ENCODE measurements at places on chromosomes 4 and X. TPM values are rescaled to one million over a fixed set of nuclear protein-coding genes. Genes with fewer than 3 reads are reported as not detected.

DNA sequence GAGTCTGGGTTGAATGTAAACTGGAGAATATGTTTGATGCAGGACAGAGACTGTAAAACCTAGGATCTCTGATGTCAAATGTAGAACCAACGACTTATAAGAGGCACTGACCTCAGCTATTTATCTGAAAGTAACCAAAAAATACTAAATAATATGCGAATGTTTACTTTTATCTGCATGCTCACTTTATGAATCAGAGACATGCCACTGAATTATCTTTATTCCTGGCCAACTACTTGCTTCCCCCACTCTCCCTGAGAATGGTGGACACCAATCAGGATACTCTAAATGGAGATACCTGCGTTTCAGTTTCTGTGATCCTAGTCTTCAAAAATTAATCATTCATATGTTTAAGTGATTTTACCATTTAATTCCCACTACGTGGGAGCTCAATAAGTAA lies 1038.4 kb upstream of the PABPC4L start:
- DNase-seq, result no peak
- H3K36me3 ChIP-seq, result no peaks in the 10 kb centered on the region
- H3K27ac ChIP-seq, result no peak overlapping the region
- H3K27me3 ChIP-seq, result no peaks in the 10 kb centered on the region
- H3K4me3 ChIP-seq, result no peak overlapping the region

Gene IGSF1
- not detected for total RNA-seq

GRCh38 chr4:183256756-183257385 lies 63.2 kb downstream of the CLDN22 start:
- H3K4me3 ChIP-seq, result no peak overlapping the region
- H3K36me3 ChIP-seq, result no peaks in the 10 kb centered on the region
- no peaks in the 10 kb centered on the region for H3K27me3 ChIP-seq
- no peaks in the 10 kb centered on the region for H3K4me1 ChIP-seq
- no peak overlapping the region for H3K27ac ChIP-seq

- peaks cover 3% of the 10 kb centered on the region for H3K4me1 ChIP-seq
- H3K4me3 ChIP-seq, result no peak overlapping the region
- DNase-seq, result no peak
- H3K36me3 ChIP-seq, result peaks cover 9% of the 10 kb centered on the region
These were observed 35.9 kb downstream of the NAP1L5 start for GRCh38 chr4:88661739-88662138.

DNA sequence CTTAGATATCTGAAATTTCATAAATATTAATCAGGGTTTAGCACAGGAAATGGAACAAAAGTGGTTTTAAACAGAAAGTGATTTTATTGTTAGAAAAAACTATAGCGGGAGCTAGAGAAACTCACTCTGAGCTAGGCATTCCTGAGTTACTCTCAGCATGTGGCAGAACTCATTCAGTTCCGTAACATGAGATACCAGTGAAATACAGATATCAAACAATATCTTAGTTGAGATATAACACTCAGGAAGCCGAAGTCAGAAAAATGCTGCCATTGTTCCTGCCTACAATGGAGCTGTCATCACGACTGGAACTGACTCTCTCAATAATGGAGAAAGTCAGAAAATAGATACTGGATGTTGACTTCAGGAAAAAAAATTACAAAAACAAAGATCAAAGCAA lies 1428.7 kb downstream of the PCDH18 start:
- no peak for DNase-seq
- H3K27ac ChIP-seq, result no peak overlapping the region
- H3K36me3 ChIP-seq, result no peaks in the 10 kb centered on the region
- H3K4me1 ChIP-seq, result no peaks in the 10 kb centered on the region

DNA sequence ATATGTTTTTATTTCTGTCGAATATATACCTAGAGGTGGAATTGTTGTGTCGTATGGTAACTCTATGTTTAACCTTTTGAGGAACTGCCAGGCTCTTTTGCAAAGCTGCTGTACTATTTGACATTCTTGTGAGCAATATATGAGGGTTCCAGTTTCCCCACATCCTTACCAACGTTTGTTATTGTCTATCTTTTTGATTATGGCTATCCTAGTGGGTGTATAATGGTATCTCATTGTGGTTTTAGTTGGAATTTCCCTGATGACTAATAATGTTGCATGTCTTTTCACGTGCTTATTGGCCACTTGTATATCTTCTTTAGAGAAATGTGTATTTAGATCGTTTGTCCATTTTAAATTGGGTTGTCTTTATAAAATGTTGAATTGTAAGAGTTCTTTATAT lies 24.5 kb downstream of the REPS2 start:
- peaks cover 7% of the 10 kb centered on the region for H3K4me1 ChIP-seq
- no peak overlapping the region for H3K4me3 ChIP-seq
- no peak overlapping the region for H3K27ac ChIP-seq
- H3K27me3 ChIP-seq, result peaks cover 11% of the 10 kb centered on the region

Gene POU3F4
- total RNA-seq, result not detected

- DNase-seq, result no peak
- H3K36me3 ChIP-seq, result no peaks in the 10 kb centered on the region
- H3K27me3 ChIP-seq, result no peaks in the 10 kb centered on the region
- H3K4me3 ChIP-seq, result no peak overlapping the region
- H3K27ac ChIP-seq, result no peak overlapping the region
These were observed 63.5 kb upstream of the PJA1 start for GRCh38 chrX:69228732-69229131.

Gene TRIM2
- 0.63 TPM for total RNA-seq

GRCh38 chr4:2934077-2934812 lies 29.0 kb downstream of the NOP14 start:
- H3K4me3 ChIP-seq, result peak overlapping the region; percentile 87
- peaks cover 58% of the 10 kb centered on the region for H3K36me3 ChIP-seq
- peaks cover 45% of the 10 kb centered on the region for H3K4me1 ChIP-seq
- no peaks in the 10 kb centered on the region for H3K27me3 ChIP-seq

- H3K36me3 ChIP-seq, result no peaks in the 10 kb centered on the region
- no peak overlapping the region for H3K27ac ChIP-seq
- H3K4me1 ChIP-seq, result peaks cover 9% of the 10 kb centered on the region
- H3K27me3 ChIP-seq, result peaks cover 16% of the 10 kb centered on the region
- no peak for DNase-seq
These were observed 18.7 kb downstream of the NDNF start for GRCh38 chr4:121053601-121054143.

DNA sequence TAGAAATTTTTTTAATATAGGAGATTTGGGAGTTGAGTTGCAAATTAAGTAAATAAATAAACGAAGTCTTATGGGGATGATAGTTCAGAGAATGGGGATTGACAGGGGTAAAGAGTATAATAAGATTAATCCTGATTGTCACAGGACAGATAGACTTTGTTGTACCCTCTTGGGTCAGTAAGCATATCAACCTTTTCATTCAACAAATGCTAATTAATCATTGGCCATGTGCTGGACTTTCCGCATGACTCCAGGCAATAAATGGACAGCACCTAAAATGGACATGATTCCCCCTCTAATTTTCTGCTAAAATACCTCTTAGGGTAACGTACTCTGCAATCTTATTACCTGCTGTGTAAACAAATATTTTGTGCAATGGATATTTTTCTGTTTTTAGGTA lies 1331.1 kb upstream of the ADGRL3 start:
- no peaks in the 10 kb centered on the region for H3K27me3 ChIP-seq
- no peaks in the 10 kb centered on the region for H3K36me3 ChIP-seq
- DNase-seq, result no peak
- no peaks in the 10 kb centered on the region for H3K4me1 ChIP-seq
- no peak overlapping the region for H3K4me3 ChIP-seq
- no peak overlapping the region for H3K27ac ChIP-seq

Gene TLR6
- total RNA-seq, result 2.0 TPM

GRCh38 chr4:80305466-80305865 lies 30.1 kb upstream of the CFAP299 start:
- no peak overlapping the region for H3K4me3 ChIP-seq
- H3K4me1 ChIP-seq, result no peaks in the 10 kb centered on the region
- no peak overlapping the region for H3K27ac ChIP-seq
- peaks cover 19% of the 10 kb centered on the region for H3K27me3 ChIP-seq
- no peak for DNase-seq

Gene IRS4
- not detected for total RNA-seq

GRCh38 chr4:168717847-168718246 lies 221.0 kb downstream of the PALLD start:
- H3K36me3 ChIP-seq, result no peaks in the 10 kb centered on the region
- no peak overlapping the region for H3K4me3 ChIP-seq
- peaks cover 6% of the 10 kb centered on the region for H3K4me1 ChIP-seq
- H3K27me3 ChIP-seq, result peaks cover 6% of the 10 kb centered on the region
- H3K27ac ChIP-seq, result no peak overlapping the region
- no peak for DNase-seq

Gene GPR82
- 0.11 TPM for total RNA-seq

GRCh38 chr4:125016892-125017299 lies 297.9 kb upstream of the FAT4 start:
- no peak for DNase-seq
- H3K4me3 ChIP-seq, result no peak overlapping the region
- H3K36me3 ChIP-seq, result no peaks in the 10 kb centered on the region
- H3K4me1 ChIP-seq, result no peaks in the 10 kb centered on the region
- H3K27ac ChIP-seq, result no peak overlapping the region

DNA sequence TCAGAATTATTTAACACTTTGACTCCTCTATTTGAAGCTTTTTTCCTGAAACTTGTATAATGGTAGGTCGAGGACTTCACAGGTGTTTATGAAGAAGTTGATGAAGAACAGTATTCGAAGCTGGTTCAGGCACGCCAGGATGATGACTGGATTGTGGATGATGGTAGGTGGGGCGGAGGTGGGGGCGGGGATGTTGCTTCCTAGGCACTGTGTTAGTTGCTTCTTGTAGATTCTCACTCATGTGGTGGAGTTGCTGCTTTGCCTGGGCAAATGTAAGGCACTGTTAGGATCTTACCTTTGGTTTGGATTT lies 9.4 kb downstream of the POLA1 start:
- peaks cover 9% of the 10 kb centered on the region for H3K4me1 ChIP-seq
- H3K27me3 ChIP-seq, result no peaks in the 10 kb centered on the region
- H3K36me3 ChIP-seq, result peaks cover 46% of the 10 kb centered on the region
- DNase-seq, result no peak
- H3K4me3 ChIP-seq, result no peak overlapping the region
- no peak overlapping the region for H3K27ac ChIP-seq

GRCh38 chrX:18203631-18204030 lies 17.1 kb downstream of the BEND2 start:
- no peaks in the 10 kb centered on the region for H3K4me1 ChIP-seq
- no peaks in the 10 kb centered on the region for H3K27me3 ChIP-seq
- DNase-seq, result no peak
- no peak overlapping the region for H3K27ac ChIP-seq

Gene NSG1
- total RNA-seq, result 6.6 TPM

- DNase-seq, result no peak
- no peaks in the 10 kb centered on the region for H3K4me1 ChIP-seq
- no peaks in the 10 kb centered on the region for H3K36me3 ChIP-seq
- H3K27ac ChIP-seq, result no peak overlapping the region
These were observed 209.1 kb upstream of the JADE1 start for GRCh38 chr4:128600410-128600809.

GRCh38 chr4:100075056-100075455 lies 115.2 kb downstream of the DDIT4L start:
- no peak for DNase-seq
- peaks cover 13% of the 10 kb centered on the region for H3K4me1 ChIP-seq
- peaks cover 16% of the 10 kb centered on the region for H3K27me3 ChIP-seq
- no peak overlapping the region for H3K27ac ChIP-seq

- DNase-seq, result no peak
- H3K4me1 ChIP-seq, result peaks cover 12% of the 10 kb centered on the region
- H3K4me3 ChIP-seq, result no peak overlapping the region
- H3K27me3 ChIP-seq, result peaks cover 9% of the 10 kb centered on the region
These were observed 77.9 kb downstream of the EGF start for GRCh38 chr4:109990261-109991257.

GRCh38 chr4:106607558-106607957 lies 239.0 kb upstream of the GIMD1 start:
- H3K27ac ChIP-seq, result no peak overlapping the region
- H3K36me3 ChIP-seq, result no peaks in the 10 kb centered on the region
- DNase-seq, result no peak
- no peaks in the 10 kb centered on the region for H3K4me1 ChIP-seq
- no peak overlapping the region for H3K4me3 ChIP-seq

DNA sequence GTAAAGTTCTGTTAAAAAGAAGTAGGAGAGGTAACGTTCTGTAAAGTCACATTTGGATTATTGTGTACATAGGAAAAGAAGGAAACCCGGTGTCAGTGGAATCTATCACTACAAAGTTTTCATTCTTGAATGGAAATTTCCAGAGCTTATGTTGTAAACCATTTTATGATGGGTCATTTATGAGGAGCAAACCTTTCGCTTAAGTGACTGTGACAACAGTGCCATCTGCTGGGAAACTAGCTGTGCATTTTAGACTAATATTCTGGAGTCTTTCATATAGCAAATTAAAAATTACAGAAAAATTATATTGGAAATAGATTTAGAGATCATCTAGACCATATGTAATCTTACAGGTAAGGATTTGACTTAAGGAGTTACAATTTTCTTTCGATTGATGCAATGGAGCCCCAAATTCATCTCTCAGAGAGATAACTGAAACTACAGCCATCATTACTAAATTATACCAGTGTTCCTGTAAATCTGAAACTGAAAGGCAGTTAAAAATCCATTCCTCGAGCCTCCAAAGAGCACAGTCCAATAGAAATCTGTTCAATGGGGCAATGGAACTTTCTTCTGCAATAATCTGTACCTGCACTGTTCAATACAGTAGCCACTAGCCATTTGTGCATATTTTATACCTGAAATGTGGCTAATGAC lies 26.9 kb downstream of the ASB9 start:
- no peaks in the 10 kb centered on the region for H3K27me3 ChIP-seq
- no peak overlapping the region for H3K4me3 ChIP-seq
- peak; percentile 64 for DNase-seq
- H3K27ac ChIP-seq, result no peak overlapping the region

GRCh38 chrX:16208601-16209000 lies 41.3 kb downstream of the MAGEB17 start:
- H3K27ac ChIP-seq, result no peak overlapping the region
- no peaks in the 10 kb centered on the region for H3K36me3 ChIP-seq
- no peak overlapping the region for H3K4me3 ChIP-seq
- no peak for DNase-seq
- H3K4me1 ChIP-seq, result no peaks in the 10 kb centered on the region
- no peaks in the 10 kb centered on the region for H3K27me3 ChIP-seq

- H3K27ac ChIP-seq, result no peak overlapping the region
- no peaks in the 10 kb centered on the region for H3K4me1 ChIP-seq
- H3K4me3 ChIP-seq, result no peak overlapping the region
- H3K27me3 ChIP-seq, result peaks cover 13% of the 10 kb centered on the region
- no peaks in the 10 kb centered on the region for H3K36me3 ChIP-seq
These were observed 26.1 kb upstream of the CFAP299 start for GRCh38 chr4:80309294-80310004.

Gene IL9R
- 3.8 TPM for total RNA-seq

Gene EREG
- not detected for total RNA-seq

Gene SPANXA1
- not detected for total RNA-seq

Gene MTMR1
- 32.8 TPM for total RNA-seq

DNA sequence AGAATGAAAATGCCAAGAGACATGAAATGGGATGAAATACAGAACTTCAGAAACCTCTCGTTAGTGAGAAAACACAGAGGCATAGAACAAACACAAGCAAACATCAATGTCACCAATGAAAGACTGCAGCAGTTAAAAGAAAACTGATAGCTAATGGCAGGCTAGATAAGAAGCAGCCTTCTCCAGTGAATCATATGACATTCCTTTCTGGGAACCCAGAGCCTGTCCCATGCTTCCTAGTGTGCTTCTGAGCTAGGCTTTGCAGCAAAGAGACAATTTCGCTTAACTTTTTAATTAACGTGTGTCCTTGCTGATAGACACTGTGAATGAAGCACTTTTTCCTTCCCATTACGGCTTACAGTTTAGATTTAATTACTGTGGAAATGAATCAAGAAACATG lies 444.6 kb downstream of the IL15 start:
- H3K27ac ChIP-seq, result no peak overlapping the region
- no peaks in the 10 kb centered on the region for H3K4me1 ChIP-seq
- peaks cover 43% of the 10 kb centered on the region for H3K36me3 ChIP-seq
- DNase-seq, result no peak

Gene PDZD11
- 18.6 TPM for total RNA-seq

Gene JAKMIP1
- total RNA-seq, result 6.3 TPM

Gene SLC4A4
- 0.59 TPM for total RNA-seq
